Right ventricle myocardium inferior (tissue), 1 donor: ENCODE measurements at places on chromosomes 12 and 14.

GRCh38 chr12:19515179-19515578, 75.9 kb downstream of the AEBP2 start:
- no peak for DNase-seq

GRCh38 chr12:68065163-68065562, 75.9 kb downstream of the IFNG-AS1 start:
- no peak for DNase-seq

GRCh38 chr12:94597268-94597667, 53.1 kb downstream of the TMCC3 start:
- no peak for DNase-seq

- DNase-seq, result no peak
These were observed 13.9 kb downstream of the PPP1R36 start for GRCh38 chr14:64563696-64564095.

- DNase-seq, result no peak
These were observed 295.2 kb downstream of the SLC16A7 start for GRCh38 chr12:59890896-59891579.

- DNase-seq, result no peak
These were observed 235.9 kb downstream of the CPNE8 start for GRCh38 chr12:38669530-38669929.

- DNase-seq, result no peak
These were observed 67.1 kb downstream of the PPFIA2 start for GRCh38 chr12:81692008-81692407.
